Neural crest cell (in vitro differentiated cells): ENCODE measurements at places on chromosomes 12 and 14.

DNA sequence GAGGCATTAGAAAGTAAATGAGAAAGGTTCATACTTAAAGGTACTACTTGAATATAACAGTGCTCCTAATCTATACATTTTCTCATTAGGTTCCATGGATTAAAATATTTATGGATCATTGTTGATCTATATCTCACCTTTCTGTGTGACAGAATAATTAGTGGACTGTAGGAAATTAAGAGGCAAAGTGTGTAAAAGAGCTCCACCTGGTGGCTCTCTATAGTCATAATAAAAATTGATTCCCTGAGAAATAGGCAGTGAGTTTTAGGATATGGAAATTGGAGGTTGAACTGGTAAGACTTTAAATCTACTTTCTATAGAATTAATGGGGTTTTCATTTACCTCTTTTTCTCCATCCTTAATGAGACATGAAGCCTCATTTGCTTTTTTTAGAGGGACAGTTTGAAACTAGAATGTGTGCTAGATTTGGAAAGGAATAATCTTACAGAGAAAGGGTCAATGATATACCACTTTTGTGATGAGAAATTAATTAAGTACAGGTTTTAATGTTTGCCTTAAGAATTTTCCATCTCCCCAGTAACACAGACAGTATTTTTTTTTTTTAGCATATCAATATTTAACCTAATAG, 11.8 kb upstream of the DERA start:
- DNase-seq = no peak

GRCh38 chr14:94173471-94173884, 644 bp upstream of the PPP4R4 start:
- no peak for DNase-seq

DNA sequence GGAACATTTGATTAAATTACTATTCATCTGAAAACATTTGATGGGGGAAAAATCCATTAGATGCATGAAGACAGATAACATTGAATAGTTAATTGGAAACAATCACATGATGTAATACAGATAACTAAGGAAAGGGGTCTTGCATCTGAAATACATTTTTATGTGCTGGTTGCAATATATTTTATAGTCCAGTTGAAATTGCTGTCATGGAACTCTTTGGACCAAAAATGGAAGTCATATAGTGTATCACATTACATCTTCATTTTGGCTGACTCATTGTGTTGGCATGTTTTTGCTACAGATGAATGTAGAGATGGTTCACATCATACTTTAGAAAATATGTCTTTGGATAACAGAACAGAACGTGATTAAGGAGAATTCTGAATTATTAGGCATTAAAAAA, 43.0 kb upstream of the GNPNAT1 start:
- no peak for DNase-seq

DNA sequence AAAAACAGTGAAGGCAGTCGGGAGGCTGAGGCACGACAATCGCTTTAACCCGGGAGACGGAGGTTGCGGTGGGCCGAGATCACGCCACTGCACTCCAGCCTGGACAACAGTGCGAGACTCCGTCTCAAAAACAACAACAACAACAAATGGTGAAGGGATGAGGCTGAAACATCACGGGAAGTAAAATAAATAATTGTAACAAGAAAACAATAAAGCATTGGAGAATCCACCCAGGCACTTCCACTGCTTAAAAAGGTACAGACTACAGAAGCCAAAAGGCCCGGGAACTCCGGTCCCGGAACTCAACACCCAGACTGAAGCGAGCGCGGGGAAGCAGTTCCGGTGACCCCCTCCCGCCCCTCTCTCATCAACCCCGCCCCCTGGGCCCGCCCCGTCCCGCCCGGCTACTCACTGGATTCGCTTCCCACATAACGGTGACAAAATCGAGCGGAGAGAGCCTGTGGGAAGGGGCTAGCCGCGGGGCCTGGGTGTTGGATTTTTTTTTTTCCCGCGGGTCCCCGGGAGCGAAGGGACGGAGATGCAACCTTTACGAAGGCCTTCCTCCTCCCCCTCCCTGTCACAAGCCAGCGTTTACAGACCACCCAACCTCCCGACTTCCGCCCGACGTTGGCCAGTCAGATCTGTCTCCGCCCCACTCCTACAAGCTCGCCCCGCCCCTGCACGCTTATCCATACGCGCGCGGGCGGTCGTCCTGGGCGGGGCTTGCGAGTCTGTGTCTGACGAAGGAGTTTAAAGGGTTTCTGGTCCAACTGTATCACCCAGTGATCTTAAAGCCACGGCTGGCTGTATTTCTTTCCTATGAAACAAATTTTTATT, at the start of gene PARP11:
Gene PARP11 (minus strand): TSS at position 600 of the 837 bp plus-strand sequence. CDS start 170 bp downstream, at position 430.
- peak; percentile 95 for DNase-seq

DNA sequence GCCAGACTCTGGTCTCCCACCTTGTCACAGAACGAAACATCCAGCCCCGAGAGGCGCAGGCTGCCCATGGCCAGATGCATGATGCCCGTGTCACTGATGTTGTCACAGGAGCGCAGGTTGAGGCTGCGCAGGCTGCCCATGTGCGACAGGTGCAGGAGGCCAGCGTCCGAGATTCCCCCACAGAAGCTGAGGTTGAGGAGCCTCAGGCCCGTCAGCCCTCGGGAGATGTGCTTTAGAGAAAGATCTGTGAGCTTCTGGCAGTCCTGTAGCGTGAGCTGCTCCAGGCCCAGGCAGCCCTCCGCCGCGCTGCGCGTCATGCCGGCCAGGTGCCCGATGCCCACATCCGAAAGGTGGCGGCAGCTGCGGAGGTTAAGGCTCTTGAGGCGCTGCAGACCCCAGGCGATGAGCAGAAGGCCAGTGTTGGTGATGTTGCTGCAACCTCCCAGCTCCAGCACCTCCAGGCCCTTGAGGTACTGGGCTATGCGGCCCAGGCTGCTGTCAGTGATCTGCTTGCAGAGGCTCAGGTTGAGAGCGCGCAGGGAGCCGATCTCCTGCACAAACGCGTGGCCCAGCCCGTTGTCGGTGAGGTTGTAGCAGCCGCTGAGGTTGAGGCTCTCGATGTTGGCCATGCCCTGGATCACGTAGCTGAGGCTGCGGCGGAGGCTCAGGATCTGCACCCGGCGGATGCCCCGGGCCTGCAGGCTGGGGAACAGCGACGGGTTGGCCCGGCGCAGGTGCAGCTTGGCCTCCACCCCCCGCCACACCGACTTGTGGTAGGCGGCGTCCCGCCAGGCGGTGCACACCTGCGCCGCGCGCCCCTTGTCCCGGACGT, 991 bp downstream of the FBXL14 start:
- DNase-seq = no peak

DNA sequence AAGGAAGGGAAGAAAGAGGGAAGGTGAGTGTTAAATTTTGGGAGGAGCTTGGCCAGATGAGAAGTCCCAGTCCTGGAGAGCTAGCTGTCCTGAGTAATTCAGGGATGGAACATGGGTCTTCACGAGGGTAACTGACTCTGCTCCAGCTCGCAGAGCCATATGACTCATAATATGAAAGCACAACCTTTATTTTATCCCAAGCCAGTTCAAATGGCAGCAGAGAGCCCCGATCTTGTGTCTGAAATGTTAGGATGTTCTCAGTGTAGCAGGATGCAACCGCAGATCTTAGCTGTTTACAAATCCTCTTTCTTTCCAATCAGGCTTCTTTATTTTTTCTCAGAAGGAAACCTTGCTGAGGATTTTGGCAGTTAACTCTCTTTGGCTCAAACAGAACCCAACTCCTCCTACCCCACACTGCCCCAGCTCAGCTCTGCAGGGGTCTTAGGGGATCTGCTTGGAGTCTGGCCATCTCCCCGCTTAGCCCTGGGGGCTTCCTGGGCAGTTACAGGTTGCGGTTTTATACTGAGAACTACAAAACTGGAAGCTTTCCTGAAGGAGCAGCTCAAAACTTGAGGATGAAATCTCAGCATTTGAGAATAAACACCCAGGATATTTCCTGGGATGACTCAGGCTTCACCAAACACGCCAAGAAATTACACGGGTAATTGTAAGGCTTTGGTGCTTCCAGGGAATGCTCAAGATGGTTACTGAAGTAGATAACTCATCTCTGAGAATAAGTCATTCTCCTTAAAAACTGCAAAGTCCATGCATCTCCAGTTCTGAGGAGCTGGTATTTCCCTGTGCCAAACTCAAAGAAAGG, 92.5 kb downstream of the VCPKMT start:
- DNase-seq = no peak

- DNase-seq = no peak
Measured at GRCh38 chr12:28539691-28540323, 349.6 kb downstream of the CCDC91 start.

GRCh38 chr12:34604227-34604626, 581.9 kb downstream of the ALG10 start:
- no peak for DNase-seq

- DNase-seq = no peak
Measured at GRCh38 chr14:77098529-77099353, 683 bp downstream of the CIPC start.

DNA sequence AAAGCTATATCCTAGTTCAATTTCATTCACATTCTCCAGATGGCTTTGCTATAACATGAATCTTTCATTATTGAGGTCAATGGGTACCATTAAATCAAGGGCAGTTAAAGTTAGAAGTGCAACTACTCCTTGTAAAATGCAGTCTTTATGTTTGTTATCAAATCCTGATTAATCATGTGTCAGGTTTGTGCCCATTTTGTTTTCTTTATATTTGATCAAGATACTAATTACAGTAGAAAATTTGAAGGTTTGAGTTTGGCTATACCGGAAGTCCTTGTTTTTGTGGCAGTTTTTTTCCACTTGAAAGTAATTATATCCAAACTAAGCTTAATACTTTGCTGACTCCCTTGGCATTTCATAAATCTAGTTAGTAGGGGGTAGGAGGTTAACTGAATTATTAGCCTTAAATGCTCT, 513.0 kb downstream of the DIO2 start:
- DNase-seq = no peak

DNA sequence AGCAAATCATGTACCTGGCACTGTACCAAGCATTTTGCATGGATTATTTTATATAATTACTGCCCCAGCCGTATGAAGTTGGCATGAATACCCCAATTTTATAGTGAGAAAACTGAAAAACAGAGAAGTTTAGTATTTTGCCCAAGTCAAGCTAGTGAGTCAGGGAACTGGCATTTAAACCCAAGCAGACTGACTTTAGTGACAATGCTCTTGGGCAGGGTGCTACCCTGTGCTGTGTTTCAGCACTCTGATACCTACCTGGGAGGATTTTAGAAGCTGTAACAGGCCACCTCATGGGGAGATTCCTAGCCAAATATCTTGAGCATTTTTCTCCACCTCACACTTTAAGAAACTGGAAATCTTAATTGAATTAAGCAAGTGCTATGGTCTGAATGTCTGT, 98.1 kb upstream of the MAX start:
- no peak for DNase-seq

GRCh38 chr12:107359382-107359781, 266.0 kb upstream of the CRY1 start:
- DNase-seq = no peak

DNA sequence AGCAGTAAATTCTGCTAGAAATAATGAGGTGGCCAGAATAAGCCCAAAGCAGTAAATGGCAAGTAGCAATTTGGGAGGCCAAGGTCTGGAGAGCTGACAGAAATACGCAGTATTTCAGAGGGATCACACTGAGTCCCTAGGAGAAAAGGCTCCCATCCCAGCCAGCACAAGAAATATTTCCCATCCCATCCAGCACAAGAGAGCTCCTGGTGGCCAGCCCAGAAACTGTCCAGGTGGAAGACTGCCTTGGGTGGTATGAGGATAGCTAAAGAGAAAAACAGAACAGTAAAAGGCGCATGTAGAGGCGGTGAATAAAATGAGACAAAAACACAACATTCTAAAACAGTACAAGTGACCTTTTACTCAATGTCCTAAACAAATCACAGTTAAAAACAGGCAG, 120.7 kb downstream of the HECTD4 start:
- DNase-seq = no peak

DNA sequence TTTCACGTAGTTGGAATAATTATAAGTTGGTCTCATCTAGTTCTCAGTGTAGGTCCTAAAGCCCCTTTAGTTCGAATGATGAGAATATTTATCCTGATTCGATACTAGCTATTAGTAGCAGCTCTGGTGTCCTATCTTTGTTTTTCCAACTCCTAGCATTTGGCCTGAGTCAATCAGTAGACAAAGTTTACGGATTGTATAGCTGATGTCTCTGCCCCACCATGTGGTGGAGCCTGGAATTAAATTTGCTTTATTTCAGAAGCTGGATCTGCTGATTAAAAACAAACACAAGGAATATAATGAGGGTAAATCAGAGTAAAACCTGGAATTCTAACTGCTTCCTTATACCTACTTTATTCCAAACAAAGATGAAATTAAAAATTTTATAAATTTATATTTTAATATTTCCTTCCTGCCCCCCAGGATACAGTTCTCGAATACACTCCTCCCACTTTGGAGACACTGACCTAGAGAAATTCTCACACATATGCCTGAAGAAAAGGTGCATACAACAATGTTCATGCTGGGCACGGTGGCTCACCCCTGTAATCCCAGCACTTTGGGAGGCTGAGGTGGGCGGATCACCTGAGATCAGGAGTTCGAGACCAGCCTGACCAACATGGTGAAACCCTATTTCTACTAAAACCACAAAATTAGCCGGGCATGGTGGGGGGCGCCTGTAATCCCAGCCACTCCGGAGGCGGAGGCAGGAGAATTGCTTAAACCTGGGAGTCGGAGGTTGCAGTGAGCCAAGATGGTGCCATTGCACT, 7.6 kb upstream of the BRMS1L start:
- peak; percentile 14 for DNase-seq

GRCh38 chr12:58452546-58452945, 467.8 kb downstream of the LRIG3 start:
- no peak for DNase-seq

DNA sequence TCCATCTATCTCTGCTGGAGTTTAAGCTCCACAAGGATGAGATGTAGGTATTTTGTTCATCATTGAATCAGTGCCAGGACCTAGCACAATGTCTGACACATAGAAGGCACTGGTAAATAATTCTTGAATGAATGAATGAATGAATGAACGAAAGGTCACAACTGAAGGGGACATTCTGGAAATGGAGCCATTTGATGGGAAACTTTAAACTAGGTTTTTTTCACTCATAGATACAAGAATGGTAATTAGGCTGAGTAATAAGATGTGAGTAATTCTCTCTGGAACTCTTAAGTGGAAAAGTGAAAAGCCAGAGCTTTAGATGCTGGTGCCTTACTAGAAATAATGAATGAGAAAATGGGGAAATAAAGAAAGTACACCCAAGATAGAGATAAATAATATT, 44.3 kb downstream of the SCN8A start:
- DNase-seq = no peak

- DNase-seq = no peak
Measured at GRCh38 chr14:37329189-37330001, 131.7 kb downstream of the MIPOL1 start.

- no peak for DNase-seq
Measured at GRCh38 chr12:27802511-27802910, 22.5 kb upstream of the MANSC4 start.

GRCh38 chr14:26265170-26265685, 332.6 kb downstream of the NOVA1 start:
- DNase-seq = no peak

- DNase-seq = no peak
Measured at GRCh38 chr12:14991069-14991468, 18.2 kb downstream of the PDE6H start.
